Activated naive CD8-positive, alpha-beta T cell treated with anti-CD3 and anti-CD28 coated beads, Interleukin-2, amount 10 ng/mL, durations not matched to agents 7 days and 5 days (primary cell): ENCODE measurements at places on chromosomes 6 and 20. TPM values are rescaled to one million over a fixed set of nuclear protein-coding genes. Genes with fewer than 3 reads are reported as not detected.

DNA sequence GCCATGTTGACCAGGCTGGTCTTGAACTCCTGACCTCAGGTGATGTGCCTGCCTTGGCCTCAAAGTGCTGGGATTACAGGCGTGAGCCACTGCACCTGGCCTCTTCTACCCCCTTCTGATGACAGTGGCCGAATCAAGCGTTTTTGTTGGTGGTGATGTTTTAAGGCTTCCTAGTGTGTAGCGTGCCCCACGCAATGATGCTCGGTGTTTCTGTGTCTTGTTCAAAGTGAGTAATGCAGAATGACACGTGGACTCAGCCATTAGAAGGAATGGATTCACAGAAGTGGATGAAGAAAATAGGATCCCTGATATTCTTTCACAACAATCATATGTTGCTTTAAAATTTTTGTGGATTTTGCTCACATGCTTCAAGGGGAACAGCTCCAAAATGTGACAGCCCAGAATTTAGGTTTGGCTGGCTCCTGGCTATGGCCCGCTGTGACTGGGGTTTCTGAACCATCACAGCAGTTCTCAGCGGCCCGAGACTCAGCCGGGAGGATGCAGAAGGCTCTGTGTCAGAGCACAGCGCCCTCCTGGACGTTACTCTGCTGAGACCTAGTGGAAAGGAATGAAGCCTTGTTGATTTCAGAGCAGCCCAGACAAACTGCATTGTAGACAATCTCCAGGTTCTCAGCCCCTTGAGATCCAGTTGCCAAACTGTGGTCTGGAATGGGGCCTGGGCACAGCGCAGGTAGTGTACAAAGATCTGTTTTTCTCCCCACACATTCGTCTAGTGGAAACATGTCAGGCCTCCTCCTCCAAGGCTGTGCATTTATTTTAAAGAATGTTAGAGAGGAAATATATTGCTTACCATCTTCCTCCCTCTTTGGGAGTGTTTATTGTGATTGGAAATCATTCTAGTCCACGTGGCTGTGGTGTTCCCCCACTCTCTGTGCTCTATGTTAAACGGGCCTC is 57.6 kb upstream of the TIAM2 start:
- H3K27ac ChIP-seq, result no peak overlapping the region
- H3K36me3 ChIP-seq, result no peaks in the 10 kb centered on the region
- no peak for DNase-seq
- no peak overlapping the region for H3K4me3 ChIP-seq

- H3K4me3 ChIP-seq, result no peak overlapping the region
- no peaks in the 10 kb centered on the region for H3K4me1 ChIP-seq
- no peaks in the 10 kb centered on the region for H3K36me3 ChIP-seq
- H3K27ac ChIP-seq, result no peak overlapping the region
- no peak for DNase-seq
These were observed 336.3 kb upstream of the PTCHD4 start for GRCh38 chr6:48447251-48447650.

DNA sequence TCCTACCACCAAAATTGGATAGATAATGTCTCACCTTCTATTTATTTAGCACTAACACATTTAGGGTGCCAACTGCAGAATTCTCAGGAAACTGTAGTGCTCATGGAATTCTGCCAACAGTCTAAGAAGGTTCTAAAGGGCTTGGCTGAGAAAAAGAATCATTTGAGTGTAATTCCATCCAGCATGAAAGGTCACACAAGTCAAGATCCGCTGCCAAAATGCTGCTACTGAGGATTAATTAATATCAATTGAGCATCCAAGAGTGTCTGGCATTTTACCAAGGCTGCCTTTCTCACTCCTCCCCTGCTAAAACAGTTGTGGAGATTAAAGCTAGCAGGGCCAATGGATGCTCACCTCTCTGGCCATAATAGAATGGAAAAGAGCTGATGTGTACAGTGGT is 112.7 kb downstream of the FHL5 start:
- H3K4me3 ChIP-seq, result no peak overlapping the region
- H3K27ac ChIP-seq, result no peak overlapping the region
- DNase-seq, result no peak
- H3K36me3 ChIP-seq, result no peaks in the 10 kb centered on the region

- H3K27ac ChIP-seq, result no peak overlapping the region
- no peak for DNase-seq
- peaks cover 33% of the 10 kb centered on the region for H3K4me1 ChIP-seq
These were observed 15.1 kb downstream of the PKIG start for GRCh38 chr20:44597516-44597915.

- H3K36me3 ChIP-seq, result peaks cover 4% of the 10 kb centered on the region
- H3K27me3 ChIP-seq, result peaks cover 84% of the 10 kb centered on the region
- DNase-seq, result peak; percentile 77
- H3K27ac ChIP-seq, result no peak overlapping the region
- peak overlapping the region; percentile 26 for H3K4me3 ChIP-seq
These were observed 11.0 kb downstream of the POU3F2 start for GRCh38 chr6:98845211-98846020.

GRCh38 chr6:163284151-163284550 is 130.4 kb upstream of the QKI start:
- no peaks in the 10 kb centered on the region for H3K36me3 ChIP-seq
- no peak overlapping the region for H3K4me3 ChIP-seq
- no peak for DNase-seq
- H3K4me1 ChIP-seq, result peaks cover 2% of the 10 kb centered on the region

Gene PLA2G7
- 9.6 TPM for total RNA-seq

Gene USP49
- total RNA-seq, result 5.8 TPM

Gene XRN2
- 51.5 TPM for total RNA-seq

Gene FUT9
- total RNA-seq, result not detected
